ENCODE measurements at places on chromosomes 11 and 22. TPM values are rescaled to one million over a fixed set of nuclear protein-coding genes. Genes with fewer than 3 reads are reported as not detected.

GRCh38 chr11:18731949-18732821 lies 6.2 kb upstream of the IGSF22 start:
- DNase-seq: peak; percentile 62

DNA sequence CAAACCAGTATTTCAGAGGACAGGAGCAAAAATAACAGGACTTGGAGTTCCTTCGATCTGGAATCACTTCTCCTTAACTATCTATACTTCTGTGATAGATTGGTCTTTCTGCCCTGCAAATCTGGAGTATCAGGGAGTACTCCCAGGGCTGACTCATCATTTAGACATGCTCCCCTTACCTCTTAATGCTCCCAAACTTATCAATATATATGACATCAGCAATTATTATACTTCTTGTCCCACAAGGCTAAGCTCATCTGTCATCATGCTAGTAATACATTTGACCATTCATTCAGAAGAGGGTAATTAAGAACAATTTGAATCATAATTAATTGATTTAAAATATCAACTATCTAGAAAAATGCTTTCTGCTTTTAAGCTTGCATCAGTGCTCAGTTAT lies 163.8 kb downstream of the SWAP70 start:
- no peak for DNase-seq

GRCh38 chr11:6270584-6271246 lies 11.1 kb downstream of the CCKBR start:
- no peak for DNase-seq

GRCh38 chr11:61749591-61750217 lies 2.7 kb upstream of the MYRF start:
- no peak for DNase-seq

DNA sequence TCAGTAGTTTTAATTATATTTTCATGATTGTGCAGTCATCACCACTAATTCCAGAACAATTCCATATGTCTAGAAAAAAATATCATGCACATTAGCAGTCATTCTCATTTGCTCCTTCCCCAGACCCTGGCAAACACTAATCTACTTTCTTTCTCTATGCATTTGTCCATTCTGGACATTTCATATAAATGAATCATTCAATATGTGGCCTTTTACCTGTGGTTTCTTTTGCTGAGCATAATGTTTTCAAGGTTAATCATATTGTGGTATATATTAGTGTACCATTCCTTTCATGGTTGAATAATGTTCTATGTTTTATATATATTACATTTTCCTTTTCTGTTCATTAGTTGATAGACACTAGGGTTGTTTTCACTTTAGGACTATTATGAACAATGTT lies 811.1 kb upstream of the RAG2 start:
- DNase-seq: no peak

DNA sequence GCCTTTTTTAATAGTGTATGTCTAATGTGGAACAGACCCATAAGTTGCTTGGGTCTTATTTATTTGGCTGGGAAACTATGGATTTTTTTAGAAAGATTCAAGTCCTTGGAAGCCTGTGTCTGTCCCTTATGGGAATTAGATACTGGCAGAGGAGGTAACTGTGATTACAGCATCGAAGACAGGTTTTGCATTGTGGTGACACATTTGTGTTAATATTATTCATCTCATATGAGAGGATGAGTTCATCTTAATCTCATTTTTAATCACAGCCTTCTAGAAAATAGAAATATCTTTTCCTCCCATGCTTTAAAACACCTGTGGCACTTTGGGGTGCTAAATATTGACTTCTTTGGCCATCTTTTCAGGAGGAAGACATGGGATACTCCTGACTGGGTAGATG lies 9.2 kb downstream of the TAB1 start:
- DNase-seq: no peak

The APOBEC3C gene
- 16.3 TPM for polyA plus RNA-seq

The RFPL2 gene
- 0.10 TPM for polyA plus RNA-seq

The IFITM1 gene
- polyA plus RNA-seq: 50.0 TPM

The LSP1 gene
- polyA plus RNA-seq: 45.1 TPM
